ENCODE measurements at places on chromosomes 1 and 21.

GRCh38 chr1:37410815-37411214 is 63.6 kb upstream of the ZC3H12A start:
- peaks cover 9% of the 10 kb centered on the region for H3K27me3 ChIP-seq
- H3K4me1 ChIP-seq: no peaks in the 10 kb centered on the region
- H3K36me3 ChIP-seq: peaks cover 5% of the 10 kb centered on the region

GRCh38 chr1:183472488-183473216 is at the start of gene SMG7:
SMG7 (plus strand) TSS chr1:183472499; CDS start chr1:183472621, 122 bp downstream.
- H3K4me1 ChIP-seq: peaks cover 22% of the 10 kb centered on the region
- DNase-seq: peak; percentile 29
- H3K4me3 ChIP-seq: peak within 1 kb of the TSS; percentile 97

DNA sequence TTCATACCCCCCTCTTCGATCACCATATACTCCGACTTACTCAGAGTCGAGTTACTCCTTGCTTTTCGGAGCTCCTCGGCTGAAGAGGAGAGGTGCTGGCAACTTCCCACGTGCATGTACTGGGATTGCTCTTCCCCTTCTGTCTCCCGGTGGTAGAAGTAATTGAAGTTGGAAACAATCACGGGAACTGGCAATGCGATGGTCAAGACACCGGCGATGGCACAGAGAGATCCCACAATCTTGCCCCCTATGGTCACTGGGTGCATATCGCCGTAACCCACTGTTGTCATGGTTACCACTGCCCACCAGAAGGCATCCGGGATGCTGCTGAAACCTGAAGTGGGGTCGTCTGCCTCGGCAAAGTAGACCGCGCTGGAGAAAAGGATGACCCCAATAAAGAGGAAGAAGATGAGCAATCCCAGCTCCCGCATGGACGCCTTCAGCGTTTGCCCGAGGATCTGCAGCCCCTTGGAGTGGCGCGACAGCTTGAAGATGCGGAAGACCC is 1.5 kb downstream of the KCNA3 start:
- peaks cover 6% of the 10 kb centered on the region for H3K36me3 ChIP-seq
- peak overlapping the region; percentile 100 for H3K27ac ChIP-seq
- H3K4me1 ChIP-seq: peaks cover 26% of the 10 kb centered on the region
- H3K4me3 ChIP-seq: peak overlapping the region; percentile 99
- no peaks in the 10 kb centered on the region for H3K27me3 ChIP-seq
- DNase-seq: no peak

- DNase-seq: no peak
- H3K4me3 ChIP-seq: no peak overlapping the region
- H3K27me3 ChIP-seq: no peaks in the 10 kb centered on the region
- H3K27ac ChIP-seq: no peak overlapping the region
These were observed 13.4 kb downstream of the RRAGC start for GRCh38 chr1:38846210-38846609.

Data from naive thymus-derived CD8-positive, alpha-beta T cell (primary cell).